ENCODE measurements at places on chromosomes 12 and 14.

DNA sequence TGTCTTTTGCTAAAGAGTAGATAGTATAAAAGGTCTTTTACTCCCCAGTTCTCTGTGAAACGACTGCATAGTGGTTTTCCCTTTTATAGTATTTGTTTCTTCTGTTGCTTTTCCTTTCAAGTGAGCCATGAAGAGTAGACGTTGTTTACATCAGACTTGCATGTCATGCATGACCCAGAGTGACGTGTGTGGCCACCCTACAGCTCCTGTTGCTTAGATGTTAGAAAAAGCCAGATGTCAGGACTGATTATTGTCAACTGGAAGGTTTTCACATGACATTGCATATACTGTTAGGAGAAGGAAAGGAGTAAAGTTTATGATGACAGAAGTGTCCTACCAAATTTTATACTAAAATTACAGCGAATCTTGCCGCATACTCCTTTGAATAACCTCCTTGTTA is 1.3 kb upstream of the RD3L start:
- no peak for DNase-seq

GRCh38 chr12:130719263-130719859 is 3.3 kb upstream of the RIMBP2 start:
- DNase-seq: no peak

DNA sequence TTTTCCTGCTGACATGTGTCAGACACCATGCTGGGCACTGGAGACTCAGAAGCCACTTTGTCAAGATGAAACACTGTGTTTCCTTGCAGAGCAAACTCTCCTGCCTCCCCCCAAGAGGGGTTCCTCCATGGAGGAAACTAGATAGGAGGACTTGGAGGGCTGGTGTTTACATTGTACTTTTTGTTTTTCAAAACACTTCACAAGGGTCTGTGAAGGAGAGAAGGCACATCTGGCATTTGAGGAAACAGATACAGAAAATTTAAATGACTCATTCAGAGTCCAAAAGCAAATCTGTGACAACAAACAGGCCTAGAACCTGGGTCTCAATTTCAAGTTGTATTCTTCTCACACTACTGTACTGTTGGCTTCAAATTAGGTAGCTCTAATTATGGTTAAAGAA is 6.7 kb upstream of the CDKL1 start:
- DNase-seq: no peak

- DNase-seq: no peak
These were observed 407.5 kb upstream of the MGAT4C start for GRCh38 chr12:86663716-86664115.

DNA sequence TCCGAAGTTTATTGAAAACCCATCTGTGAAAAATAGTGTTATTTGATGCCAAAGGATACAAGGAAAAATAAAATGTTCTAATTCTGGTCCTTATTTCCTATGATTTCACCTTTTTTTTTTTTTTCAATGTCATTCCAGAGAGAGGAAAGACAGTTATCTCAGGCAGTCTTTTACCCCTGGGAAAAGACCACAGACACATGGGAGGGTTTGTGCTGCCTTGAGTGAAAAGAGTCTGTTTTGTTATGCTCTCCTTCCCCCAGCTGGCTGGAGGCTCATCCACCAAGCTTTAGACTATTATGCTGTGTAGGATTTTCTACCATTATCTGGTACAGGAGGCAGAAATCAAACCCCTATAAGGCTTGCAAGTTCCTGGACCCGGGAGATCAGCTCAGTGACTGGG is 151.8 kb downstream of the CRADD start:
- DNase-seq: no peak

DNA sequence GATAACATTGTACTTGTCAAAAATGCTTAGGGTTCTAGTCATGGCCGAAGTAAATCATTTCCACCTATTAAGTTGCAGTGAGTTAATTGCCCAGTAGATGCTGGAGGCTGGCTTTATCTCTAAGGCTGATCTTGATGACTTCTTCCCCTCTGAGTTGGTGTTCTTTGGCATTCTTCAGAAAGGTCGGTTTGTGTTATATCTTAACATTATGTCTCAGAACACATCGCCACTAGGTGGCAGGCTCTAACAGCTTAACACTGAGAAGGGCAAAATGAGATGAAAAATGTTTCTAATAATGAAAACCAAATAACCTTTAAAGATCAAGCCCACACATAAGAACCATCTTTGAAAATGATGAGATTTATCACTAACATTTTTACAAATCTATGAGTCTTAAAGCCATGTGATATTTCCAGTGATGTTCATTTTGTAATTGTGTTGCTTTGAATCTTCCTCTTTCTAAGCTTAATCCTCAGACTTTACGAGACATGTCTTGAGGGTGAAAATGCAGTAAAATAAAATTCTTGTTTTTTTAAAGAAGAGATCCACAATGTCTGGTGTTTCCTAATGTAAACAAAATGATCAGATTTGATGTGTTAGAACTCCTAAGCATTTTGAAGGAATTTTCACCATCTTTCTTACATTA is 28.6 kb downstream of the SUDS3 start:
- DNase-seq: no peak

GRCh38 chr12:45284096-45284901 is 68.4 kb downstream of the ANO6 start:
- no peak for DNase-seq

DNA sequence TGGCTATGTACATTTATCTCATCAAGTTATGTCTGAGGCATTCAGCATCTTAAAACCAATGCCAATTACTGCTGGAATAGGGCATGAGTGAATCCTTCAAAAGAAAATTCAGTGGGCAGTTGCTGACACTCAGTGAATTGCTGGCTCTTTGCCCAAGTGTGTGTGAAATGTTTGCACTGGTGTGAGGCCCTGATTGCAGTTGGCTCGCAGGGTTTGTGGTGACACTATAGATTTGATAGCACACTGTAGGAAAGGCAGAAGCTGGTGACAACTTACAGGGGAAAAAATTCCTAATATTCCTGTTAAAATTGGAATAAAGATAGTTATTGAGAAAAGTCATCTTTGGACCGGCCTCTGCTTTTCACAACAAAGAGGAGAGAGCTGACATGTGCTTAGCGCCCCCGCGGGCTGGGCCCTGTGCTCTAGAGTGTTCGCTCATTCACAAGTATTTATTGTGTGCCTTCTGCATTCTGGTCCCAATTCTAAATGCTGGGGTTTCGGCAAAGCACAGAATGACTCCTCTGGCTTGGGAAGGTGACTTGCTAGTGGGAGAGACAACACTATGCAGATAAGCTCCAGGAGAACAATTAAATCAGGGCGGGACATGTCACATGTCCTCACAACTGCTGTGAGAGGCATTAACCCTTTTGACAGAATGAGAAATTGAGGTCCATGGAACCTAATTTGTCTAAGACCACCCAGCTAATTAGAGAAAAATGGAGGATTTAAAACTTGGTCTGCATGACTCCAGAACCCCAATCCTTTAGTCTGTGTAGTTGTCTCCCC is 418.7 kb downstream of the NPAS3 start:
- DNase-seq: no peak

DNA sequence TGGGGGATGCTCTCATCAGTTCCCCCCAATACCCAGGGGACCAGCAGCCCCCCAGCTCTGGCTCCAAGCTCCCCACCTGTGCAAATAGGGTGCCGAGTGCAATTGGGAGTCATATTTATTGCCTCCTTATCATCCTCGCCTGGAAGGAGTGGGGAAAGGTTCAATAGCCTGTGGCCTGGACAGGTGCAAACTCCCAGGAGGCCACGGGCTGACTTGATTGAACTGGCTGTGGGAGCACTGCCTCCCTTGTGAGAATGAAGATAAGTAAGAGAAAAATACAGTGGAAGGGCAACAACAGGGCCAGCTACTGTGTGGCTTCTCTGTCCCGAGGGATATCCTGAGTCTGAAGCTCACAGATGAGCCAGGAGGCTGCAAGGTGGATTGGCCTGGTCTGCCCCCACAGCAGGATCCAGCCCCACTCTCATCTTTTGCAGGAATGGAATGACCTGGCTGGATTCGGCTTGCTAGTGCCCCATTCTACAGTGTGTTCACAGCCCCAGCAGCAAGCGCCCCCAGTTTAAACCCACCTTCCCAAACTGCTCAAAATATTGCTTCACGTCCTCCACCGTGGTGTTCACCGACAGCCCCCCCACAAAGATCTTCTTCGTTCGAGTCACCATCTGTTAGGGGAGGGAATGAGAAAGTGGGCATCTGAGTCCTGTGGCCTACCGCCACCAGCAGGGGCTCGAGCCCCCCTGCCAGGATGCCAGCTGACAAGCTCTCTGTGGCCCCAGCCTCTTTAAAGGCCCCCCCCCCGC is 6.3 kb downstream of the MSI1 start:
- DNase-seq: no peak

- DNase-seq: no peak
These were observed 7.6 kb upstream of the NR4A1 start for GRCh38 chr12:52043386-52044212.

DNA sequence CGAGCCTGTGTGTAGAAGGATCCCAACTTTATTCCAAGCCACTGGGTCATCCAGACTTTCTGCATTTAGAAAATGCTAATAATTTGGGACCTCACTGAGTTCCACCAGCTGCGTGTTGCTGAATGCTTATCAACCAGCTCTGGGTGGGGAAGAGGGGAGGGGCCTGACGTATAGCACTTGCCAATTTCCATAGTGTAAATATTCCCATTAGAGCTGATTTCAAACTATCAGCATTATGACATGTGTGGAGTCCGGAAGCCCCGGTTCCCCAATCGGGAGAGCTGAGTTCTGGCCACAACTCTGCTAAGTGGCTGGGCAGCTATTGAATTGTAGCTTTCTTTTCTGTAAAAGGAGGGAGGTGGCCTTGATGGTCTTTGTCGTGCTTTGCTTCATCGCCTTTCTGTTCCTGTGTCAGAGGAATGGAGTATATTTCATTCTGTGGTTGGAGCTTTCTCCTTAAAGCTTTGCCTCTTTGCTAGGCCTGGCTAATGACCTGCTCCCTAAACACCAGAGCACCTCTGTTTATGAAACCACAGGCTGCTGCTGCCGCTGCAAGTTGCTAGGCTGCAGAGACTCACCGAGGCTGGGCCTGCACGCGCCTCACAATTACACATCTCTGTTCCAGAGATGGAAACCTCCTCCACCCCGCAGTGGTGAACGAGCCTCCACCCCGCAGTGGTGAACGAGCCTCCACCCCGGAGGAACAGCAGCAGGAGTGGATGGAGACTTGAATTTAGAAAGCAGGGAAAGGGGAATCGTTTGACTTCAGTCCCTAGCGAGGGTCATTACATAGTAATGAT is 7.7 kb upstream of the BCL7A start:
- no peak for DNase-seq

- DNase-seq: no peak
These were observed 163.2 kb downstream of the PIWIL1 start for GRCh38 chr12:130500835-130501330.

DNA sequence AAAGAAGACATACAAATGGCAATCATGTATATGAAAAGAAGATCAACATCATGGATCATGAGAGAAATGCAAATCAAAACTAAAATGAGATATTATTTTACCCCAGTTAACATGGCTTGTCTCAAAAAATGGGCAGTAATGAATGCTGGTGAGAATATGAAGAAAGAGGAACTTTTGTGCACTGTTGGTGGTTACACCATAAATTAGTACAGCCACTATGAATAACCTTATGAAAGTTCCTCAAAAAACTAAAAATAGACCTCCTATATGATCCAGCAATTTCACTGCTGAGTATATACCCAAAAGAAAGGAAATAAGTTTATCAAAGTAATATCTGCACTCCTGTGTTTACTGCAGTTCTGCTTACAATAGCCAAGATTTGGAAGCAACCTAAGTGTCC is 151.7 kb downstream of the PDZRN4 start:
- DNase-seq: no peak

GRCh38 chr14:90246936-90247335 is 9.4 kb upstream of the PSMC1 start:
- DNase-seq: no peak

GRCh38 chr12:110244829-110245228 is 36.2 kb upstream of the ATP2A2 start:
- no peak for DNase-seq

GRCh38 chr14:96088074-96088473 is 48.9 kb downstream of the C14orf132 start:
- no peak for DNase-seq

- DNase-seq: no peak
These were observed 1.4 kb downstream of the HECTD4 start for GRCh38 chr12:112380663-112381405.

DNA sequence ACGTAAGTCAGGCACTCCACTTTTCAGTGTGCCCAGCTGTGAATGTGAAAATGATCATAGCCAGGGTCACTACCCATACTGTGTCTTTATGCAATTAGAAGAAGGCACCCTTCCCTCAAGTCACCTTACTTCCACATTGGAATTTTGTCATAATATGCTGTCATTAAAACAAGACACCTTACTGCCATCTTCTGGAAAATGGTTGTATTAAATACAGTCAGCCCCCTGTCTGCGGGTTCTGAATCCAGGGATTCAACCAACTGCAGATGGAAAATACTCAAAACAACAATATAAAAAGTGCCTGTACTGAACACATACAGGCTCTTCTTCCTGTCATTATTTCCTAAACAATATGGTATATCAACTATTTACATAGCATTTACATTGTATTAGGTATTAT is 70.2 kb upstream of the TBX5 start:
- DNase-seq: no peak

DNA sequence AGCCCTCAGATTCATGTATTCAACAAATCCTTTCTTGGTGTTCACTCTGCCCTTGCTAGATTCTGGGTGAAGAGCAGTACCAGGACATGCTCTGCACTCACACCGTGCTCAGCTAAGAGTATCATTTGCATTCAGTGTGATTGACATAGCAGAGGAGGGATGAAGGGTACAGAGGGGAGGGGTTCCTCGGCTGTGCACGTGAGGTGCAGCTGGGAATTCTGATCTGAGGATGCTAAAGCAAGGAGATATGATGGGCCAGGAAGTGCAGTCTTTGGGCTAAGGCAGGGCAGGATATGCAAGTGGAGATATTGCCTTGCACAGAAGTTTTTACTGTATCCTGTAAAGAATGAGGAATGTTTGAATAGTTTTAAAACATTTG is 108.6 kb downstream of the FGD4 start:
- no peak for DNase-seq

DNA sequence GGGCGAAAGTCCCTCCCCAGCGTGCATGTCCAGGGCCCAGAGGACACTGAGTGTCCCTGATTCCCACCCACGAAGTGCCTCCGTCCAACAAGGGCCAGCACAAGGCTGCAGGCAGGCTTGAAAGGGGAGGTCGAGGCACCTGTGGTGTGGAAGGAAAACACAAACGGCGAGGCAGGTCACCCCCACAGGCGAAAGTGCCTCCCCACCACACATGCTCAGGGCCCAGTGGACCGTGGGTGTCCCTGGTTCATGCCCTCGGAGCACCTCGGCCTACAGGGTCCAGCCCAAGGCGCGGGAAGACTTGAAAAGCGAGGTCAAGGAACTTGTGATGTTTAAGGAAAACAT is 370.4 kb downstream of the ALG10 start:
- no peak for DNase-seq

GRCh38 chr14:84584511-84584910 is 945.4 kb upstream of the FLRT2 start:
- no peak for DNase-seq

GRCh38 chr14:61690039-61690438 is 5.3 kb upstream of the HIF1A start:
- no peak for DNase-seq

GRCh38 chr14:104979758-104980610 is 1.8 kb upstream of the AHNAK2 start:
- DNase-seq: no peak

GRCh38 chr12:131348646-131349045 is 362.2 kb upstream of the SFSWAP start:
- no peak for DNase-seq

- DNase-seq: no peak
These were observed 40.9 kb downstream of the SLC4A8 start for GRCh38 chr12:51465491-51465890.
